Testis (tissue), 5 donors: ENCODE measurements at places on chromosomes 1 and 21.

DNA sequence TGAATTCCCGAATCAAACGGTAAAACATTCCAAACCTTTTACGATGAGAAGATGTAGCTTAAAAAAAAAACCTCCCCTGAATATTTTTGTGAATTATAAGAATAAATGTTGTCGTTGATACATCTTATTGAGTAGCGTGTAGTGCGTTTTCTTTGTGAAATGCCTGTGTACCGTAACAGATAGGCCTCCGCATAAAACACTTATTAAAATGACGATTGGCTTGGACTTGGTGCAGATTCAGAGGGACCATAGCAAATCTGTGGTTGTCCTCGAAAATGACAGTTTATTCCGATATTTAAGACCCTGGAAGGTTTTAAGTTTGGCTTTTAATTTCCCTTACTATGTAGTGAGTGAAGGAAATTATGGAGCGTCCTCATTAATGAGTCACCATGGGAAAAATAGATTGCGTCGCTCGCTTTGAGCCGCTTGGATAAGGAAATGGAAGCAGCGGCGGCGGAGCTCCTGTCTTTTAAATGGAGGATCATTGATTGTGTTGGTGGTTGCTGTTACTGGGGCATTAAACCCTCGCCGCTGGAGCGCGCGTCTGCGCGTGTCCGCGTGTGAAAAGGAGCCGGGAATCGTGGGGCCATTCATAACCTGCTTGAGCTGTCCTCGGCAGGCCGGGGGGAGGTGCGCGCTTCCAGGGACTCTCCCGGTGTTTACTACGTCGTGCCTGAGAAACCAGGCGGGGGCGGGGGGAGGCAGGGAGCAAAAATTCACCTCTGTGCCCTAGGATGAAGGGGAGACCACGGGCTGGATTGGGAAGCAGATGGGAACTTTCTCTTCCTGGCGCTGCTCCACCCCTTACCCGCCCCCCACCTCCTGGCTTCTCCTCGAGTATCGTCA lies 1.6 kb downstream of the SPEN start:
- DNase-seq: peak; percentile 94

DNA sequence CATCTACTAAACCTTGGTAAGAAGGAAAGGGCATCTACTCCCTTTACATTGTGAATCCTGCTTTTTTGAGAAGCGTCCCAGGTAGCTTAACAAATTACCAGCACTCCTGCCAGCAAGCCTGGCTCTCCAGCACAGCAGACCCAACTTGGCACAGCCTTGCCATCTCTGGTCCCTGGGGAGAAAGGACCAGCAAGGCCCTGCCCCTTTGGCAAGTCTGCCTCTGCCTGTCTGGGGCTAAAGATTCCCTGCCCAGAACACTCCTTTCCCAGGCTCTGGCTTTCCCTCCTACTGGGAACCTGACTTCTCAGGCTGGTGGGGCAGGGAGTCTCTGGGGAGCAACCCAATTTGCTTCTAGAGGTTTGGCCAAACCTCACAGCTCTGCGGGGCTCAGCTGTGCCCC lies 68.5 kb downstream of the ATP2B4 start:
- peak; percentile 27 for DNase-seq

DNA sequence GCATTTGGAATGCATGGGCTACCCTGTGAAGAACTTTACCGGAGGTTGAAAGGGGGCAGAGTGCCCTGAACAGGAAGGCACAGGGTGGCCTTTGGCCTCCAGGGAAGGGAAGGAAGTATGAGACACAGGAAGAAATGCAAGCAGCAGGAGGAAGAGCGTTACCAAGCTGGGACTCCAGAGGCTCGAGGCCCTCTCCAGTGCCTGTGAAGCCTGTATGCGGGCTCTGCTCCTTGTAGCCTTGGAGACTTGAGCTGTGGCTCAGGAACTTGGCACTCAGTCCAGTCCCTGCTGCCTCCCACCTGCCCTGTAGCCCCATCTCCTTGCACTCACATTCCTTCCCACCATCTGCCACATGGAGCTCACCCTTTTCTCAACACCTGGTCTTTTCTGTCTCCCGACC lies 33.5 kb upstream of the RNF19B start:
- DNase-seq: no peak

GRCh38 chr1:112509005-112509659 lies 367 bp downstream of the WNT2B start:
- no peak for DNase-seq

DNA sequence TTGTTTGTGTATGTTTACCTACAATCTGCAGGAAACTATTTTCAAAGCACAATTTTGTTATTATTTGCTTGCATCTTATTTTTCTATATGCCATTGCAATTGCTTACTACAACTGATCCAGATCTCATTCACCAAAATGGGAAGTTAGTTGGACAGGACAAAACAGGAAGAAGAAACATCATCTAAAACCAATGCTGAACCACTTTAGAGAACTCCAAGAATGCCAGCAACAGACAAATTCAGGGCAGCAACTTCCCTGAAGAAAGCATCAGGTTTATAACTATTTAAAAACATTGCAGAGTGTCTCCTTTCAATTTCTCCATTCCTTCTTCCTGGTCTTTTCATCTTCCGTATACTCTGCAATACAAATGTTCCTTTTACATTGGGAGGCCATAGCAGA lies 82.4 kb upstream of the SMYD2 start:
- no peak for DNase-seq

GRCh38 chr1:89580036-89580435 lies 52.9 kb upstream of the LRRC8C start:
- no peak for DNase-seq

DNA sequence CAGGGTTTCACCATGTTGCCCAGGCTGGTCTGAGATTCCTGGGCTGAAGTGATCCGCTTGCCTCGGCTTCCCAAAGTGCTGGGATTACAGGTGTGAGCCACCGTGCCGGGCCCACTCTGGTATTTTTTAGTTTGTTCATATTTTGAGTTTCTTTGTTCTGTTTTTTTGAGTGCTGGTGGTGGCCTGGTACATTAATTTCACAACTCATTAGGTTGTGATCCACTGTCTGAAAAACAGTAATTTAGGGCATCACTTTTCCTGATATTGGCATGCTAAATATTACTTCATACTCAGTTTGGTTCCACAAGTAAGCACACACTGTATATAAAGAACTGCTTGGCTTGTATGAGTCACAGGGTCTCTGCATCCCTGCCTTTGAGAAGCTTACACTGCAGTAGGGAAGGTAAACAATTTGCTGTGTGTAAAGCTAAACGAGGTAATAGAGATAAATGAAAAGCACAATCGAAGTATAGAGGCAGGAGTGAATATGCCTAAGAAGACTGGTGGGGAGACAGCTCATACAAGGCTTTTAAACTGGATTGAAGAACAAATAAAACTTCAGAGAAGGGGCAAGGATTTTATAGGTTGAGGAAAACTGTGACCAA lies 7.7 kb downstream of the SNX27 start:
- no peak for DNase-seq

GRCh38 chr1:13783551-13783950 lies 83.6 kb downstream of the PRDM2 start:
- no peak for DNase-seq

DNA sequence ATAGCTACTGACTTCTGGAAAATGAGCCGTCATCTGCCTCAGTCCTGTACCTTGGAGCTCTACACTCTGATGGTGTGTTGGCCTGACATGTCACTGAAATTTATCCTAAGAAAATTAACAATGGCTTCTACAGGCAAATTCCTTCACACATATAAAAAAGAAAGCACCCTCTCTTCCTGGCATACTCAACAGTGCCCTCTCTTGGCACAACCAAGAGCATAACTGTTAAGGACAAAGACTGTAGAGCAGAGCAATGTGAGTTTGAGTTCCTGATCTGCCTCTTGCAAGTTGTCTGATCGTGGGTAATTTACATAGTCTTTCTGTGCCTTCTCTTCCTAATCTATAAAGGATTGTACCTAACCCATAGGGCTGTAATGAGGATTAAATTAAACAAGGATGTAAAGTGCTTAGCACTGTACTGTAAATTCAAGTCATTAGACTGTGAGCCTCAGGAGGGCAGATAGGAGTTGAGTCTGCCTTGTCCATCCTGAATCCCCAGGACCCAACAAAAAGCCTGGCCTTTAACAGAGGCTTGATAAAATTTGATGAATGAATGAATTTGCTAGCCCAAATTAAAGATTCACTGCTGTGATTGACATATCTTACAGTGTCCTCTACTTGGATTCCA lies 83.5 kb downstream of the SYF2 start:
- DNase-seq: no peak

GRCh38 chr1:187336441-187337168 lies 507.9 kb downstream of the PLA2G4A start:
- DNase-seq: no peak

DNA sequence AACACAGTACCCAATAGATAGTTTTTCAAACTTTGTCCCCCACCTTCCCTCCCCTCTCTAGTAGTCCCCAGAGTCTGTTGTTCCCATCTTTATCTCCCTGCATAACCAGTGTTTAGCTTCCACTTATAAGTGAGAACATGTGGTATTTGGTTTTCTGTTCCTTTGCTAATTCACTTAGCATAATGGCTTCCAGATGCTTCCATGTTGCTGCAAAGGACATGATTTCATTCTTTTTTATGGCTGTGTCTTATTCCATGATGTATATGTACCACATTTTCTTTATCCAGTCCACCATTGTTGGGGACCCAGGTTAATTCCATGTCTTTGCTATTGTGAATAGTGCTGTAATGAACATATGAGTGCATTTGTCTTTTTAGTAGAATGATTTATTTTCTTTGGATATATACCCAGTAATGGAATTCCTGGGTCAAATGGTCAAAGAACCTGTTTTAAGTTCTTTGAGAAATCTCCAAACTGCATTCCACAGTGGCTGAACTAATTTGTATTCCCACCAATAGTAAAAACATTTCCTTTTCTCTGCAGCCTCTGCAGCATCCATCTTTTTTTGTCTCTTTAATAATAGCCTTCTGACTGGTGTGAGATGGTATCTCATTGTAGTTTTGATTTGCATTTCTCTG lies 126.0 kb downstream of the AK5 start:
- DNase-seq: no peak

DNA sequence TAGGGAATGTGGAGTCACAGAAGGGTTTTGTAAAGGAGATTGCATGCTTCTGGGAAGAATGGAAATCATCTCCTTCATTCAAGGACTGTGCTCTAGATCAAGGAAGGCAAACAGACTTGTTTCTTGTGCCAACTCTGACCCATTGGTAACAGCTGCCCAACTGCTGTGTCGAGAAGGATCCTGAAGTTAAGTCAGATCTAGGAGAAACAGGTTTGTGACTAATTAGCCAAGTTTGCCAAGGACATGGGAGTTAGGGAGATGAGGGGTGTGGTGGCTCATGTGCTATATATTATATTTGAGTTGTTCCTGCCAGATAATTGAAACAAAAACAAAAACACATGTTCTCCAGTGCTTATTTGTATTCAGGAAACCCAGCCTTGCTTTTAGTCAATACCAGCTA lies 251.2 kb upstream of the USP24 start:
- no peak for DNase-seq

DNA sequence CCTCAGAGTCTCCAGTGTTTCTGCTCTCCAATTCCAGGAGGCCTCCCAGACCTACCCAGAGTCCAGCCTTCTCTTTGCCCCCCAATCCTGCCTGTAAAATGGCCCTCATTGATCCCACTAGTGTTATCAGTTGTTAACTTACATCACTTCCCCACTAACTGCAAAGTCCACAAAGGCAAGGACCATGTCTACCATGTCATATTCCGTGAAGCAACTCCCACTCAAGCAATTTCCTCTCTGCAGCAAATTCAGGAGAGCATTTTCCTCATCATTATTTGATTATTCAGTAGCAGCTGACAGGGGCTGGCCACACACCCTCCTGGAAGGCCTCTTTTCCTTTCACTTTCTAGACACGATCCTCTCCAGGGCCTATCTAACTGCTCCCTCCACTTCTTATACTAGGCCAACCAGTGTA lies 153.5 kb downstream of the RERE start:
- DNase-seq: no peak
